ENCODE measurements at places on chromosomes 7 and 10. TPM values are rescaled to one million over a fixed set of nuclear protein-coding genes. Genes with fewer than 3 reads are reported as not detected.

- ATAC-seq, result no peak
Observed at GRCh38 chr10:49293208-49293603, 5.8 kb upstream of the C10orf71 start.

Gene C10orf67
- total RNA-seq, result not detected

- ATAC-seq, result no peak
Observed at GRCh38 chr10:70729763-70730357, 55.3 kb downstream of the TBATA start.

GRCh38 chr10:62623223-62623622, 181.3 kb upstream of the ADO start:
- ATAC-seq, result no peak

Measured in gastroesophageal sphincter (tissue), 4 donors.